NCI-H187 (cell line): ENCODE measurements at places on chromosomes 1 and 21.

DNA sequence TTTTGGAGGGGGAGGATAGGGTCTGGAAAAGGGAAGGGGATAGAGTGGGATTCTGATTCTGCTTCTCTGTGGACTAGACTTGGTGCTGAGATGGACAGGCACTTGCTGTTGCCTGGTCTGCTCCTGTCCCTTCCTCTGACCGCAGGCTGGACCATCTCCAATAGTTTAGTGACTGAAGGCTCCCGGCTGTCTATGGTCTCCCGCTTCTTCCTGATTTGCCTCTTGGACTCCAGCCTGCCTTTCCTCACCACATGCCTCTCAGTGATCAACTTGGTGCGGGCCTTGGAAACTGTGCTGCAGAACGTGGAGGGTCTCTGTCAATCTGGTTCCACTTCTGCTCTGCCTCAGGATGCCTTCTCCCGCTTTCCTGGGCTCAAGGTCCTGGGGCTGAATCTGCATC, 6.3 kb upstream of the ZSCAN20 start:
- no peak for DNase-seq

- DNase-seq = no peak
These were observed 542.2 kb downstream of the DPYD start for GRCh38 chr1:97378596-97378995.

DNA sequence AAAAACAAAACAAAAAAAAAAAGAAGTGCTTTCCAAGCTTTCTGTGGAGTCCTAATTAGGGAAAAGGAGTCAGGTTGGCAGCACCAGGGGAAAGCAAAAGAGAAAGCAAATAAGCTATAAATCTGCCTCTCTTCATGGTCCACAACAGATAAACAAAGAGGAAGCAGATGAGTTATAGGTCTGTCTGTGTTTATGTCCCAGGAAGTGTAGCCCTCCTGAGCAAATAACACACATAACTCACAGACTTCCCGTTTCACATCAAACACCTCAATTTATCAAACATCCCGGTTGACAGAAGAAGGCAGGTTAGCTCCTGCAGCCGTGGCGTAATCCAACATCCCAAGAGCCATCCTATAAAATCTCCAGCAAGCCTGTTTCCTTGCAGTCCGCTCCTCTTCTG, 5.6 kb upstream of the SLC2A5 start:
- peak; percentile 14 for DNase-seq

DNA sequence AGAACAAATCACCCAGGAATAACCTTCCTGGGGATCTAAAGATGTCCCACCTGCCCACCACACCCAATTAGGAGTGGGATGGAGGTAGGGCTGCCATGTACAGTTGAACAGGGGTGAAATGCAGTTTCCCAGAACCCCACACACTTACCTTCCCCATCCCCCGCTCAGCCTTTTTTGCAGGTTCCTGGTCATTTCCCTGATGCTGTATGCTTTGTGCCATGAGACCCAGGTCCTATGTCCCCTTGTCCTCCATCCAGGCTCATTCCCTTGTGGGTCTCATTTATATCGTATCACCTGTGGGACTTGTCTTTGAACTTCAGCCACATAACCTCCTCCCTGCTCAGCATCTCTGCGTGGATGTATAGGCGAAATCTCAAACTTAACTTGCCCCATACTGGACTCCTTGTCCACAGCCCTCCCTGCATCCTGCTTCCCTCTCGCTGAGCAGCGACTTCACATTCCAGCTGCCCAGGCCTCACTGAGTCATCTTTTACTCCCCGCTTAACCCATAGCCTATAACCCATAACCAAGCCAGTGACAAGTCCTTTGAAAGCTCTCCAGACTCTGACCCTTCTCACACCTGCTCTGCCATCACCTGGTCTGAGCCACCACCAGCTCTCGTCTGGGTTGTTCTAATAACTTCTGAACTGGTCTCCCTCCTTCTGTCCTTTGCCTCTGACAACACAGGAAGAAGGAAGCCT, 4.7 kb downstream of the LDLRAD2 start:
- DNase-seq = no peak

- DNase-seq = no peak
These were observed 295.4 kb upstream of the ESRRG start for GRCh38 chr1:217018648-217019047.

DNA sequence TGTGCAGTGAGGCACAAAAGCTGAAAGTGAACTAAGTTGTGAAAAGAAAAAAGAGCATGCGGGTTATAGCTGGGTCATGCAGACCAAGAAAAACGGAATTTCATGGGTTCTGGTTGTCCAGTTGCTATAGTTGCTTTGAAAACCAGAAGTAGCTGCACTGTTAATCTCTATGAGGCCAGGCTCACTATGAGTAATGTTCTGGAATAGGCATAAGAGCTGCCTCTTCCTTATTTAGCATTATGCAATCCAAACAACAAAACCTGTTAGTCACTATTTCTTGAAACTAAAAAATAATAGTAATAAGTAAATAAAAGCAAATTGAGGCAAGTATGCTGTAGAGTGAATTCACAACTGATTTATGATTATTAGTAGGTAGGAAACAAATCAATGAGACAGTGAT, 1383.7 kb downstream of the MRPL39 start:
- DNase-seq = no peak

DNA sequence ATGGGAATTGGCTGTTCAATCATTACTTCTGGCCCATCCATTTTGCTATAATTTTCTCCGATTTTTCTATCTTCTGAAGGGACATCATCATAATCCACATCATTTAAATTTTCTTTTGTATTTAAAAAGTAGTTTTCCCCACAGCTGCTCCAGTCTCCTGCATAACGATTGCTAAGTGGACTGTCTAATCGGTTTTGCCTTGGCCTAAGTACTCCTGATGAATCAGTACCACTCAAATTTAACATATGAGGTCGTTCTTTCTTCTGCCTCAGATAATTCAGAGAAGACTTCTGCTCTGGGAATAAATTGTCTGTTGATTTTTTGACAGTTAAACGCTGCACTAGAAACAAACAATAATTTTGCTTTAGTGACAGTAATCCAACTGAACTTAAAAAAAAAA, 41.9 kb downstream of the SYDE2 start:
- DNase-seq = no peak

DNA sequence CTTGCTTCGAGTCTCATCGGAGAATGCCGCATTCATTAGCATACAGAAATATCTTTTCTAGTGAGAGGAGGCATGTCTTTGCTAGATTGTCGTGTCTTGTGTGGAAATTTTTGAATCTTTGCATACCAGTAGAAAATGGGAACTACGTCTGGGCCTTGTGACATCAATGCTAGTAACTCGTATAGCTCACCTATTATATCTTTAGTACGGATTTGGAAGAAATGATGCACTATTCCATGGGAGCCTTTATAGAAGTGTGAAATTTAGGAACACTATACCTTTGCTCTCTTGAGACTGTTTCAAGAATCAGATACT, 835 bp downstream of the UHMK1 start:
- no peak for DNase-seq

- no peak for DNase-seq
These were observed 342.5 kb downstream of the ADGRL2 start for GRCh38 chr1:82143108-82143833.

- no peak for DNase-seq
These were observed 254.8 kb upstream of the VAMP3 start for GRCh38 chr1:7516341-7516740.

DNA sequence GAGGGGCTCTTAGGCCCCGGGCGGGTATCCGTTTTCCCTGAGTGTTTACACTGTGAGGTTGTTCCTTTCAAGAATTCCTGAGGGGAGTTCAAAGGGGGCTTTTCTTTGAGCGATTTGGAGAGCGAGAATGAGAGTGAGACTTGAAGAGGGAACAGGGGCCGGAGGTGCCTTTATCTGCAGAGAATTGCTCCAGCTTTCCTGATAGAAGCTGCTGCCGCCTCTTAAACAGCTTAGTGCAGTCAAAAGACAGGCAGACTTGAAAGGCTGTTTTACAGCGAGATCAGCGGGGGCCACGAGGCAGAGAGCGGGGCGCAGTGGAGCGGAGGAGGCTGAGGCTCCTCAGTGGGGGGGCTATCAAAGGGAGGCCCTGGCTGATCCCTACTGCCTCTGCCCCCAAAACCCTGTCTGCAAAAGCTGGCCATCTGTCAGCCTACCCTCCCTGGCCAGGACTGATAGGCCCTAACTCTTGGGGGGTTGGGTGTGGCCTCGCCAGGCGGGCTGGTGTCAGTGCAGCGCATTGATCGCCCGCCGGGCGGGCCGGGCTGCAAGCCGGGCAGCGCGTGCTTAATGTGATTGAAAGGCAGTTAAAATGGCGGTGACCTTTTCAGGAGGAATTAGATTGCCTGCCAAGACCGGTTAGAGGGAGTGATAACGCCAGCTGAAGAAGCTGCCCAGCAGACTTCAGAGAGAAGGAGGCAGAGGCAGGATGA, 36.4 kb downstream of the TMEM53 start:
- no peak for DNase-seq

DNA sequence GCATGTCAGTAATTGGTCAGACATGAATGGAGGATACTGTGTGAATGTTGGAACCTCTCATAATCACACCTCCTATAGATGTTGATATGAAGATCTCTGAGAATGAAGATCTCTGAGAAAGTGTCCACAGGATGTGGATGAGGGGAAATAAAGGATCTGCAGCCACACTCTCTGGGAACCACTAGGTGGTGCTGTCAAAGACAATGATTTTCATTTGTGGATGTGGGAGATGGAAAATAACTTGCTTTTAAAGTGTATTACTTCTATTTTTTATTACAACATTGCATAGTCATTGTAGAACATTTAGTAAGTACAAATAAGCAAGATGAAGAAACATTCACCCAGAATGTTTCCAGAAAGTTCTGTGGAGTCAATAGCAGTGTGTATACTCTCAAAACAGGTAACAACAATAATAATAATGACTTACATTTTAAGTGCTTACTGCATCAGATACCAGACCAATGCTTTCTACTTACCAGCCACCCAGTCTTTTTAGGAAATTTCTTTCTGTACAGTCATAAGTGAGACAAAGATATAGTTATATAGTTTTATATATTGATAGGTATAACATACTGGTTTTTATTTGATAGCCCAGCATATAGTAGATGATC, 128.2 kb downstream of the ATG4C start:
- no peak for DNase-seq

DNA sequence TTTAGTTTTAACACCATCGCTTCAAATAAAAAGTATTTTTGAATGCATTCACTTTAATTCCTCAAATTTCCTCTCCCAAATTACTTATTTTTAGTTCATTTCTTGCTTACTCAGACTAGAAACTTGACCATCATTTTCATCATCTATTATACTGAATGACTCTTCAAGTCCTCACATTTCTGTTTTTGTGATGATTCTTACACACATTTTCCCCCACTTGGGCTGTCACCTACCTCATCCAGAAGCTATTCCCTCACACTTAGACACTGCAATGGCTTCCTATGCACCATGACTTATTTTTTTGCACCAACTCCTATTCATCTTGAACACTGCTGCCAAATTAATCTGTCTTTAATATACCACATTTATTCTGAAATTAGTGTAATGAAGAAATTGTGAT, 239.6 kb upstream of the DUSP10 start:
- no peak for DNase-seq

GRCh38 chr1:29342983-29343382, 106.7 kb downstream of the PTPRU start:
- no peak for DNase-seq

- DNase-seq = no peak
These were observed 7.4 kb downstream of the CHI3L2 start for GRCh38 chr1:111234866-111235265.

- DNase-seq = no peak
These were observed 156.5 kb downstream of the PCNX2 start for GRCh38 chr1:233138788-233139585.

GRCh38 chr21:46081022-46081861, 16.7 kb upstream of the COL6A2 start:
- no peak for DNase-seq

DNA sequence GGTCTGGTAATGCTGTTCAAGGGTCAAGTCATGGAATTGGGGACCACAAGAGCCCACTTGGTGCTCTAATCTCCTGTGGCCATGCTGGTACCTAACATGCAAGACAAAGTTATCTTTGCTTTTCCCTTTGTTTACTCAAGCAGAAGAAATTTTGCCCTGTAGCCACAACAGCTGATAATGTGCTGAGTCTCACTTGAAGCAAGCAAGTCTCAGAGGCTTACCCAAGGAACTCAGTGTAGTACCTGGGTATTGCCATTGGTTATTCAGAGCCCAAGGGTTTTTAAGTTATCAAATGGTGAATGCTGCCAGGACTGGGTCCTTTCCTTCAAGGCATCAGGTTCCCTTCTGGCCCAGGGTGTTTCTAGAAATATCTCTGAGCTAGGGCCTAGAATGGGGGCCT, 198.9 kb upstream of the RNPC3 start:
- DNase-seq = no peak

GRCh38 chr1:159084152-159084551, 7.6 kb upstream of the AIM2 start:
- DNase-seq = no peak

GRCh38 chr1:100657876-100658715, 61.4 kb upstream of the VCAM1 start:
- no peak for DNase-seq

DNA sequence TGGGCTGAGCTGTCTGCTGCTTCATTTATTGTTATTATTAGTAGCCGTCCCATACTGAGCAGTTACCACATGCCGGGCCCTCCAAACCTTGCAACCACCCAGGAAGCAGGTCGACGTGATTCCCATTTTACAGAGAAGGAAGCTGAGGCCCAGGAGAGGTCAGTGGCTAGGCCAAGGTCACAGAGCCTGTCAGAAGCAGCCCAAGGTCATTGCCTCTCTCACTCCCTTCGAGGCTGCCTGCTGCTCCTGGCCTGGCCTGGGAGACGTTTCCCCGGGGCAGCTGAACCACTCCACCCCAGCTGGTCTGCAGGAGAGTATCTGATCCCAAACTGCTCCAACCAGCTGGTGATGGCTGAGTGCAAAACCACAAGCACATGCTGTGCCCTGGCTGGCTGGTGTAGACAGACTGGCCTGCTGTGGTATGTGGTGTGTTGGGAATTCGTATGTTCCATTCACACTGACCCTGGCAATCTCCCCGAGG, 6.5 kb downstream of the PADI4 start:
- DNase-seq = no peak

DNA sequence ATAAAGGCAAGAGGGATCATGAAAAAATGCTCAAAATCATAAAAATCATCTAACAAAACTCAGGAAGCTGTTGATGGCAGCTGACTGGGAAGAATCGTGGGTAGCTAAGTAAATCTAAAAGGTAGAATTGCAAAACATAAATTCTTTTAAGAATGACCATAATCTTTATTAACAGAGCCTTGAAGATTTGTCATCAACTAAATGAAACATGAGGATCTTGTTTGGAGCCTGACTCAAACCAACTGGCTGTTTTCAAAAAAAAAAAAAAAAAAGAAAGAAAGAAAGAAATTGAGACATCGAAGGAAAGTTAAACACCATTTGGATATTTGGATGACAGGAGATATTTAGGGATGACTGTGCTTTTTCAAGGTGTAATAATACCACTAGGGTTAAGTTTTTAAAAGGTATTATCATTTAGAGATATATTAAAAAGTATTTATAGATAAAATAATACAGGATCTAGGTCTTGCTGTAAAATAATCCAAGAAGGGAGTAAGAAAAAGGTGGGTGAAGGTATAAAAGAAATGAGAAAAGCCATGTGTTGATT, 48.6 kb downstream of the CD34 start:
- DNase-seq = no peak

- DNase-seq = no peak
These were observed 35.6 kb upstream of the NEK7 start for GRCh38 chr1:198121056-198121826.

GRCh38 chr1:112445596-112445995, 49.6 kb downstream of the CTTNBP2NL start:
- no peak for DNase-seq
